Right atrium auricular region (tissue), 2 donors: ENCODE measurements at places on chromosomes 3 and 15. TPM values are rescaled to one million over a fixed set of nuclear protein-coding genes. Genes with fewer than 3 reads are reported as not detected.

Gene MYL3
- 223 TPM for total RNA-seq

Gene TM4SF1
- total RNA-seq = 211 TPM

Gene ROBO2
- not detected for total RNA-seq

Gene RASGRP1
- total RNA-seq = 4.4 TPM

Gene ADCY5
- total RNA-seq = 163 TPM

Gene AMT
- total RNA-seq = 6.6 TPM

Gene CYP1A1
- 1.0 TPM for total RNA-seq

Gene CRYGS
- total RNA-seq = not detected

Gene AGTR1
- total RNA-seq = 22.6 TPM

Gene LDHAL6B
- total RNA-seq = not detected

Gene REC114
- total RNA-seq = not detected

Gene PAQR5
- 5.0 TPM for total RNA-seq
